HFFc6 (cell line): ENCODE measurements at places on chromosomes 4 and X. TPM values are rescaled to one million over a fixed set of nuclear protein-coding genes. Genes with fewer than 3 reads are reported as not detected.
A peak's percentile ranks its signal among the peaks of the same experiment; 100 is the strongest.

- peaks cover 25% of the 10 kb centered on the region for H3K36me3 ChIP-seq
- H3K4me3 ChIP-seq, result no peak overlapping the region
- no peak overlapping the region for H3K27ac ChIP-seq
These were observed 39.0 kb downstream of the DDX60 start for GRCh38 chr4:168279556-168279955.

- H3K27me3 ChIP-seq, result no peaks in the 10 kb centered on the region
- no peak overlapping the region for H3K4me3 ChIP-seq
- no peak for DNase-seq
- no peak overlapping the region for H3K27ac ChIP-seq
These were observed 42.3 kb downstream of the RASL11B start for GRCh38 chr4:52904421-52904820.

DNA sequence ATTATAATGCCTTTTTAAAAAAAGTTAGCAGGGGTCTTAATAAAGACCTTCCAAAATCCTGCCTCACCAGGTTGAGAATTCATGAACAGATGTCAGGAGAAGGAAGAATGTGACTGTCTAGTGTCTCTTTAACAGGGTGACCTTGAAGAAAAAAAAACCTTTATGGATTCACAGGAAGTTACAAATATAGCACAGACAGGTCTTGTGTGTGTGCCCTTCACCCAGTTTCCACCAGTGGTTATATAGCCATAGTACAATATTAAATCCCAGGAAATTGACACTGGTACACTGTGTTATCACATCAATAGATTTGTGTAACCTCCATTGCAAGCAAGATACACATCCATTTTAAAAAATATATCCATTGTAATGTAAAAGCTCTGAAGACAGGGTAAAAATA is 43.7 kb downstream of the HADH start:
- peaks cover 27% of the 10 kb centered on the region for H3K4me1 ChIP-seq
- peaks cover 3% of the 10 kb centered on the region; the same call in 1 of the 2 replicates for H3K27me3 ChIP-seq
- no peak overlapping the region for H3K27ac ChIP-seq

- H3K4me3 ChIP-seq, result no peak overlapping the region
- DNase-seq, result no peak
- H3K27ac ChIP-seq, result no peak overlapping the region; the same call in 1 of the 2 replicates
- no peaks in the 10 kb centered on the region; the same call in 1 of the 2 replicates for H3K27me3 ChIP-seq
- H3K4me1 ChIP-seq, result 0 out of 2 replicates have a peak, but pooled peaks cover 4% of the 10 kb centered on the region
These were observed 150.1 kb downstream of the DIPK2B start for GRCh38 chrX:45050558-45050957.

- no peak overlapping the region for H3K4me3 ChIP-seq
- DNase-seq, result no peak
- no peaks in the 10 kb centered on the region for H3K36me3 ChIP-seq
These were observed 1378.2 kb downstream of the STIM2 start for GRCh38 chr4:28238876-28239275.

DNA sequence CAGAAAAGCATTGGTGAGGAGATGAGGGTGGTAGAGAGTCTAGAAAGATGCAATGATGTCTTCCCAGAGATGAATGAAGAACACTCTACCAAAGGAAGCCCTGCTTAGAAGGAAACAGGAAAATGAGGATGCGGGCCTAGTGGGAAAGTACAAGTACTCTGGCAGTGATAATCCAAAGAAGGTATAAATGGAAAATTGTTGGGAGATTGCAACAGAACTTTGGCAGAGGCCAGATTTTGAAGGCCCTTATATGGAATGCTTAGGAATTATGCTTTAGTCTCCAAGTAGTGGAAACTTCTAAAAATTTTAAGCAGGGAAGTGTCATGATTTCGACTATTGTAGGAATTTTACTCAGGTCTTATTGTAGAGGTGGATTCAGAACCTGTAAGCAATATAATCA is 11.0 kb downstream of the ARSJ start:
- H3K27me3 ChIP-seq, result no peaks in the 10 kb centered on the region
- H3K4me1 ChIP-seq, result peaks cover 73% of the 10 kb centered on the region
- H3K4me3 ChIP-seq, result no peak overlapping the region
- H3K27ac ChIP-seq, result peak overlapping the region; percentile 39

DNA sequence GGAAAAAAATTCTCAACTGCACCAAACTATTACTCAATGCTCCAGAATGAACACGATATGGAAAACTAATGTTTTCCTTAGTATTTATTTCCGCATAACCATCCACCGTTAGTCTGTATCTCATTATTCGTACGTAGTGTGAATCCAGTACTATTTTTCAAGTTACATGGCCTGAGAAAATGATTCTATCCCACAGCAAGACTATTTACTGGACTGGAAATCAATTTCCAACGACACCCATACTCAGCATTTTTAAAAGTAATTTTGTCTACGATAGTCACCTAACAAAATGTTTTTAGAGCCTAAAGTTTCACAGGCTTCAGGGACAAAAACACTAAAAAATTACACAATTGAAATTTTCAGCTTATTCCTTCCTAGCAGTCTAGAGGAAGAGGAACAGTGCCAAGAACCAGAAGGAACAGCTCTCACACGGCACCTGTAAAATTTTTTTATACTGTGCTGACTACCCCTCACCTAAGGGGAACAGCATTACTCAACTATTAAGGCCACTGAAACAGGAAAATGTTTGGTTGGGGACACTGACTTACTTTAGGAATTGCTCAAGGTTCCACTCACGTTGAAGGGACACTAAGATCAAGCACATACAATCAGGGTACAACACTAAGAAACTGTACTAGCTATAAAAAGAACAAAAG is 9.6 kb downstream of the UBE2D3 start:
- peaks cover 92% of the 10 kb centered on the region for H3K4me1 ChIP-seq
- peak overlapping the region; percentile 76 for H3K4me3 ChIP-seq
- DNase-seq, result no peak
- no peaks in the 10 kb centered on the region for H3K27me3 ChIP-seq

- peaks cover 15% of the 10 kb centered on the region for H3K27me3 ChIP-seq
- peak; percentile 97 for DNase-seq
- peak within 1 kb of the TSS; percentile 95 for H3K4me3 ChIP-seq
- peaks cover 49% of the 10 kb centered on the region for H3K4me1 ChIP-seq
These were observed at the start of gene PCDH10 for GRCh38 chr4:133148690-133149363. Gene PCDH10, plus strand, starts transcription at chr4:133149294. Its CDS starts 847 bp downstream, at chr4:133150141.

DNA sequence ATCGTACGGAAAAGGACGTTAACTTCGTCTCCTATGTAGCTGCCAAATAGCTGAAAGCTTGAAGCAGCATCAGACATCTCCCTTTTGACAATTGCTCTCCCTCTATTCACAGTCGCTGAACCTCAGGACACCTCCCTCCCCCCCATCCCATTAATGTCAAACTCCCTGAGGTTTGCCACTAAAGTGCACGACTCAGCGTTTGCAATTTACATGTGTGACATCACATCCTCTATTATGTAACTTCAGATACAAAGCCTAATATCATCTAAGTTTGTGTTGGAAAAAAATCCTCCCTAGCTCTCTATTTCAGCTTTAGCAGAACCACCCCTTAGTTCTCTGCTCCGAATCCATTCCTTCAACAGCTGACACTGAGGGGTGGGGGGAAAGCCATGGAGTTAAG is 5.5 kb upstream of the NR3C2 start:
- no peak for DNase-seq
- no peaks in the 10 kb centered on the region for H3K36me3 ChIP-seq
- H3K27me3 ChIP-seq, result peaks cover 20% of the 10 kb centered on the region; the same call in 1 of the 2 replicates
- H3K27ac ChIP-seq, result no peak overlapping the region
- no peaks in the 10 kb centered on the region; the same call in 1 of the 2 replicates for H3K4me1 ChIP-seq

PRRG3 gene
- total RNA-seq, result not detected in 3 replicates
